Astrocyte of the cerebellum (primary cell): ENCODE measurements at places on chromosomes 7 and 10.

DNA sequence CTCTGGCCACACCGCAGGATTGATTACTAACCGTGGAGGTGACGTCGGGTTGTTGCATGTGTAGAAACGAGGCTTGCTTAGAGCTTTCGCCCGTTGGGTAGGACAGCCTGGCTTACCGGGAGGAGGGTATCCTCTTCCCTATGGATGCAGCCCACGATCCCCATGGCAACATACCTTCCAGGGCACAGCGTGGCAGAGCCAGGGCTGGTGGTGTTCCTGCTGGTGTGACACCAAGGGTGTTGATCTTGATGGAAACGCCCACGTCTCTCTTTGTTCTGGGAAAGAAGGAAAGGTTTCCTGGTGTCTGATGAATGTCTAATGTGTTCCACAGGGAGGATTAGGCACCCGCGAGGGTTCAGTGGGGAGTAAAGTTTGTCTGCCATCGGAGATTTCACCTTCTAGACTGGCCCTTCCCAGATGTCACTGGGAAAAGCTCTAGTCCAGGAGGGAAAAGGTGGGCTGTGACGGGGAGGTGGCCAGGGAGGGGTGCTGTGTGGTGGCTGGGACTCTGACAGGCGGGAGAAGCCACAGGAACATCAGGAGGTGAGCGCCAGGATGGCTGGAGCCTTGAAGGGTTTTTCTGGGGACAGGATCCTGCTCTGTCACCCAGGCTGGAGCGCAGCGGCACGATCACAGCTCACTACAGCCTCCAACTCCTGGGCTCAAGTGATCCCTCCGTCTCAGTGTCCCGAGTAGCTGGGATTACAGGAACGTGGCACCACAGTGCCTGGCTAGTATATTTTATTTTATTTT is 102.1 kb downstream of the CUX1 start:
- no peak for DNase-seq

GRCh38 chr7:43891069-43891955 is 15.1 kb downstream of the URGCP start:
- DNase-seq: no peak

- no peak for DNase-seq
Observed at GRCh38 chr7:124688991-124689390, 76.6 kb downstream of the GPR37 start.

DNA sequence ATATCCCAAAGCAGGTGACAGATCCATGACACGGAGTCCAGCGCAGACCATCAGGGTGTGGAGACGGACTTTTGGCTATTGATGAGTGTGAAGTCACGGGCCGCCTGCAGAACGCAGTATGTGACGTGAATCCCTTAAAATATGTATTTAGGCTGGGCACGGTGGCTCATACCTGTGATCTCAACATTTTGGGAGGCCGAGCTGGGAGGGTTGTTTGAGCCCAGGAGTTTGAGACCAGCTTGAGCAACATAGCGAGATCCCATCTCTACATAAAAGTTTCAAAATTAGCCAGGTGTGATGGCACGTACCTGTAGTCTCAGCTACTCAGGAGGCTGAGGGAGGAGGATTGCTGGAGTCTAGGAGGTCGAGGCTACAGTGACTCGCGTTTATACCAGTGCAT is 1.9 kb upstream of the AMZ1 start:
- DNase-seq: no peak

DNA sequence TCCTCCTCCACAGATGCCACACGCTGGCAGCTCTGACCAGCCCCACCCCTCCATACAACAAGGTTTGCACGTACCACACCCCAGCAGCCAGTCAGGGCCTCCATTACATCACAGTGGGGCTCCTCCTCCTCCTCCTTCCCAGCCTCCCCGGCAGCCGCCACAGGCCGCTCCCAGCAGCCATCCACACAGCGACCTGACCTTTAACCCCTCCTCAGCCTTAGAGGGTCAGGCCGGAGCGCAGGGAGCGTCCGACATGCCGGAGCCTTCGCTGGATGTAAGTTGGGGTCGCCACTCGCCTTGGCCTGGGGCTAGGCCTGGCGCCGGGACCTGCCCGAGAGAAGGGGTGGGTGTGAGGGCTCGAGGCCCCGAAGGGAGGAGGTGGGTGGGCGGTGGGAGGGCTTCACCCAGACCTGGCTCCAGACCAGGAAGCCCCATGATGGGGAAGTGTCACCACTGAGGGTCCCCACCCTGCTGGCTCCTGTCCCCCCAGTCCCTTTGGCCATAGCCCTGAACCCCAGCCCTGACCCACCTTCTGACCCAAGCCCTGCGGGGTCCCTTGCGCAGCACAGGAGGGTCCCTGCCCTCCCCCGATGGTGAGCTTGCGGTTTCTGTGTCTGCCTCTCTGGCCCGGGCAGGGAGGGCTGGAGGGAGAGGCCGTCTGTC is 36.2 kb upstream of the PPIF start:
- no peak for DNase-seq

DNA sequence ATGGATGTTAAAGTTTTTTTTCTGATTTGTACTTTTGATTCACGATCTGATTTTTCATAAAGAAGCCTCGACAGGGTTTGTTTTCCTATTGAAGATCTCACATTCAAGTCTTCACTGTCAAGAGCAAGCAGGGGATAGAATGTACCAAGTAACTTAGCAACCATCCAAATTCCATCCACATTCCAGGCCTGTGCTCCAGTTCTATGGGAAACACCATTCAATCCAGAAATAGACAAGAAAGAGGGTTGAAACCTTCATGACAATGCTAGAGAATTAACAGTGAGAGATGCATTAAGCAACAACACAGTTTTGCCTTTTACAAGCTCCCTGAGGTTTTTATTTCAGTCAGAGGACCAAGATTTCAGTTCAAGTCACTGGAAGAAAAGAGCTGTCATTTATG is 300.2 kb downstream of the NEBL start:
- DNase-seq: peak; percentile 18

- no peak for DNase-seq
Observed at GRCh38 chr10:132373241-132373955, 23.6 kb upstream of the PWWP2B start.

DNA sequence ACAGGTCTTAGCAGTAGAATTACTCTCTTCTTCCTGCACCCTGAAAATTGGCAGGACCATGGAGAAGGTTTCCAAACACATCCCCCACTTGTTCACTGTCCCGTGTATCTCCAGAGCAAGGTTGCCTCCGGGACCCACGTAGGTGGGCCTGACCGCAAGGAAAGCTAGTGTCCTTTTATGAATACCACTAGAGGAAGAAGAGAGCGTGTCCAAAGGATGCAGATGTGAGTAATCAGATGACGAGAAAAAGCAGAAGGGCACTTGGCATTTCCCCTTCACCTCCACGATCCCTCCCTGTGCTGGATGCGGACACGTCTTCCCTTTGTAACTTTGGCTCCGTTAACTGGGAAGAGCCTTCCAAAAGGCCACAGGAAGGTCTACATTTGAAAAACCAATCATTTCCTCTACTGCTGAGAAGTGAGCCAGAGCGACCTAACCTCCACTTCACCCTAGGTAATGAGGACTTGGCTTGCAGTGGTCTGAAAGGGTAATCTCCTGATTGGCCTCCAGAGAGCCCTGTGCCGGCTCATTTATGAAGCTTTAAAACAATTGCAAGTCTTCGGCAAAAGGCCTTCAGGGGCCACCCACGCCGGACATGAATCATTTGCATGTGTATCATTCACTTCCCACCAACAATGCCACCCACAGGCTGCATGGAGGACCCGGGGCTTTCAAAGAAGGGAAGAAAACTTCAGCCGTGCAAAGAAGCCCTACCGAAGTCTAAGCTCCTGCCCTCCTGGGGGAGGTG is 55.4 kb downstream of the LYZL1 start:
- DNase-seq: no peak

DNA sequence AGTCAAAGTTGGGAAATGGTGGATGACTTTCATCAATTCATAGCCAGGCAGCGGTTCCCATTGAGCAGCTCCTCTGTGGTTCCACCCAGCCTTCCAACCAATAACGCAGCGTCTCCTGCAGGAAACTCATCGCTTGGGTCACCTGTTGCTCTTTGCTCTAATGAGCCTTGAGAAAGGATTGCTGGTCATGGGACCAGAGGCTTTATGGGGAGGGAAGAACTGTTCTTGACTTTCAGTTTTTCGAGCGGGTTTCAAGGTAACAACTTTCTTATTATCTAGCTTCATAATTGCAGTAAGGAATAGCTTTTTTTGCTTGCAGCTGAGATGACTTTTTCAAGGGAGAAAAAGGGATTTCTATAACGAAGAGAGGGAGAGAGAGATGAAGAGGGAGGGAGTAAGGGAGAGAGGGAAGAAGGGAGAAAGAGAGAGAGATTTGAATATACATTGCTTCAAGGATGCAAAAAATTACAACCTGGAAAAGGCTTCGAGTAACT is 405 bp upstream of the ENTPD1 start:
- DNase-seq: no peak

GRCh38 chr7:18210788-18211187 is 183.1 kb upstream of the PRPS1L1 start:
- no peak for DNase-seq

DNA sequence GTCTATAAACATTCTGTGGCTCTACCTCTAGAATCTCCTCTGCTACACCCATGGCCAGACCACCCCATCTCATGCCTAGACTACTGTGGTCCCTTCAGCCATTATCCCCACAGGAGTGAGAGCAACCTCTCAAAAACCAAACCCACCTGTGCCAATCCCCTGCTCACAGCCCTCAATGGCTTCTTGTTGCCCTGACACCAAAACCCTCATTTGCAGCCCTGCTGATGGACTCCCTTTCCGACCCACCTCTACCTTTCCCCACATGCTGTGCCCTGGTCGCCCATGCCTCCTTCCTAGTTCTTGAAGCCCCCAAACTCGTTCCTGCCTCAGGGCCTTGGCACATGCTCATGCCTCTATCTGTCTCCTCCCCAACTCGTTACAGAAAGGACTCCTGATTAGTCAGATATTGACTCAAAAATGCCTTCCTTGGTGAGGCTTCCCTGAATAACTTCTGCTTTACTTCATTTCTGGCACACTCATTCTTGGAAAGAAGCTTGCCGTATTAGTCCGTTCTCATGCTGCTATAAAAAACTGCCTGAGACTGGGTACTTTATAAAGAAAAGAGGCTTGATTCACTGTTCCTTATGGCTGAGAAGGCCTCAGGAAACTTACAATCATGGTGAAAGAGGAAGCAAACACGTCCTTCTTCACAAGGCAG is 104.2 kb downstream of the TEX36 start:
- no peak for DNase-seq

DNA sequence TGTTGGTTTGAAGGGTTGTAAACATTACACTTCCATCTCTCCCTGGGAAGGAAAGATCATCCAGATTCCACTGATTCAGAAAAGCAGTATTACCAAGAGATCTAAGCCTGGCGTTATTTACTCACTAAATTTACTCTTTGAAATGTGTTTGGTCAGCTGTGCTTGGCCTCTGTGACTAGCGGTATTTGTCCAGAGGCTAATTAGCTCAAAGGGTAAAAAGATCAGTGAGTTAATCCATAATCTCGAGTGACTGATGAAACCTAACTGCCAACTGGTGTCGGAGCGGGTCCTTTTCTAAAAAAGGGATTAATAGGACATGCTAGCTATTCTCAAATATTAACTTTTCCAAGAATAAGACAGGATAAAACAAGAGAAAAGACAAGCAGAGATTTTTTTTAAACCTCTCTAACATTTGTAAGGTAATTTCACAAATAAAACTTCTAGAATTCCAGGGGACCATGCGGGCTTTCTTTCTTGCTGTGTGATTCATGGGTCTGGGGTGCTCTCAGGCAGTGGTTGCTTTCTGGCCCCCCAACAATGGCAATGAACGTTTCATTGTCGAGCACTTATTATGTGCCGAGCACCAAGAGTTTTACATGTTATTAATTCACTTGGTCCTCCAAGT is 247.3 kb upstream of the AOAH start:
- DNase-seq: no peak

GRCh38 chr7:154858836-154859537 is 143.9 kb downstream of the PAXIP1 start:
- DNase-seq: no peak

GRCh38 chr7:151925446-151926335 is 30.6 kb upstream of the GALNTL5 start:
- DNase-seq: no peak

DNA sequence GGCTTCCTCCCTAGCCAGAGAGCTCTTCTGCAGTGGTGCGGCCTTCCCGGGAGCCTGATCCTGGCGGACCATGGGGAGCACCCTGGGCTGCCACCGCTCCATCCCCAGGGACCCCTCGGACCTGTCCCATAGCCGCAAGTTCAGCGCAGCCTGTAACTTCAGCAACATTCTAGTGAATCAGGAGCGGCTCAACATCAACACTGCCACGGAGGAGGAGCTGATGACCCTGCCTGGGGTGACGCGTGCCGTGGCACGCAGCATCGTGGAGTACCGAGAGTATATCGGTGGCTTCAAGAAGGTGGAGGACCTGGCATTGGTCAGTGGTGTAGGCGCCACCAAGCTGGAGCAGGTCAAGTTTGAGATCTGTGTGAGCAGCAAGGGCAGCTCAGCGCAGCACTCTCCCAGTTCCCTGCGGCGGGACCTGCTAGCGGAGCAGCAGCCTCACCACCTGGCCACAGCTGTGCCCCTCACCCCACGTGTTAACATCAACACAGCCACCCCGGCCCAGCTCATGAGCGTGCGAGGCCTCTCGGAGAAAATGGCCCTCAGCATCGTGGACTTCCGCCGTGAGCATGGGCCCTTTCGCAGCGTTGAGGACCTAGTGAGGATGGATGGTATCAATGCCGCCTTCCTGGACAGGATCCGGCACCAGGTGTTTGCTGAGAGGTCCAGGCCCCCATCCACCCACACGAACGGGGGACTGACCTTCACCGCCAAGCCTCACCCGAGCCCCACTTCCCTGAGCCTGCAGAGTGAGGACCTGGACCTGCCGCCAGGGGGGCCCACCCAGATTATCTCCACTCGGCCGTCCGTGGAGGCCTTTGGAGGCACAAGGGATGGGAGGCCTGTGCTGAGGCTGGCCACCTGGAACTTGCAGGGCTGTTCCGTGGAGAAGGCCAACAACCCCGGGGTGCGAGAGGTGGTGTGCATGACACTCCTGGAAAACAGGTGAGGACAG is 1.5 kb downstream of the EEPD1 start:
- DNase-seq: no peak

DNA sequence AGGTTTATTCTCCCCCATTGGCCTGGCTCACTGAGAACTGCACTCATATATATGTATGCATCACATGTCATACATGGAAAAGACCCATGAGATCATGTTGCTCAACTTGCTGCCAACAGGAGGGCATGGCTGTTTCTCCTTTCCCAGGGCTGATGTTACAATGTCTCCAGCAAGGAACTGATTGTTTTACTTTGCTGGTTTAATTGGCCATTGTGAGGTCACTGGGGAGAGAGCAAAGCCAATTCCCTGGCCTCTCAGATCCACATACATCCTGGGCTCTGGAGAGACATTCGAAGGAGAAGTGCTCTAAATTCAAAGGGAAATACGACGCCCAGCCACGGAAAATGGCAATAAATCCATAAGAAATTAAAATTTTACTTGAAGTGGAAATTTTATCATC is 287.8 kb downstream of the WDR11 start:
- no peak for DNase-seq

- no peak for DNase-seq
Observed at GRCh38 chr7:137519181-137519691, 175.7 kb upstream of the PTN start.

- DNase-seq: no peak
Observed at GRCh38 chr10:1208366-1209311, 152.5 kb downstream of the WDR37 start.

- no peak for DNase-seq
Observed at GRCh38 chr7:18290223-18290622, 205.3 kb upstream of the HDAC9 start.

- DNase-seq: no peak
Observed at GRCh38 chr10:107589081-107589480, 424.6 kb upstream of the SORCS1 start.

- DNase-seq: no peak
Observed at GRCh38 chr7:95398155-95398940, 2.2 kb upstream of the PON3 start.
